NCI-H1417 treated with DMSO at 0.1 percent for 48 hours (cell line): ENCODE measurements at places on chromosomes 3 and 15.
A peak's percentile ranks its signal among the peaks of the same experiment; 100 is the strongest.

DNA sequence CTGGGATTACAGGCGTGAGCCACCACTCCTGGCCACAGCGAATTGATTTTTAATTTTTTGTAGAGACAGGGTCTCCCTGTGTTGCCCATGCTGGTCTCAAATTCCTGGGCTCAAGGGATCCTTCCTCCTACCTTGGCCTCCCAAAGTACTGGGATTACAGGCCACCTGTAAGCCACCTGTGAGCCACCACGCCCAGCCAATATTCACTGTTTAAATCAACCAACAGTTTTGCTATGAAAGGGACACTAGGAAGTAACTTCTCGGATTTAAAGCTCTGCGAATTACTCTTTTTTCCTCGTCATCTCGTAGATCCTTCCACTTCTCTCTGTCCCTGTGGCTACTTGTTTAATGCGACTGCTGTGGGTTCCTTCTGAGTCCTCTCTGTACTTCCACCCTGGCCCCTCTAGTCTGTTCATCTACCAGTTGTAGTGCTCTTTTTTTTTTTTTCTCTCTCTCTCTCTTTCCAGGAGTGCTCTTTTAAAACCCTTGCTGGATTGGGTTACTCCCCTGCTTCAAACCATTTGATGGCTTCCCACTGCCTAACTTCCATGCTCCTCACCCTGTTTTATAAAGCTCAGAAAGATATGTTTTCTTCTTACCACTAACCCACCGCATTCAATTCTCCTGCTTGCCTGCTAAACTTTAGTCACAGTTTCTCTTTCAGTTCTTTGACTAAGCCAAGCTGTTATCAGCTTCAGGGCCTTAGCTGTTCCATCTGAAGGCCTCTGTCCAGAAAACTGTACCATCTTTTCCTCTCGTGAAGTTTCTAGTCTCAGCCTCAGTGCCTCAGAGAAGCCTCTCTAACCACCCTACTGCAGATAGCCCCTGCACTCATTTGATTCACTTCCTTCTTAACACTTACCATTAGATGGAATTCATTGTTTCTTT, 12.4 kb downstream of the RTF1 start:
- DNase-seq, result no peak

DNA sequence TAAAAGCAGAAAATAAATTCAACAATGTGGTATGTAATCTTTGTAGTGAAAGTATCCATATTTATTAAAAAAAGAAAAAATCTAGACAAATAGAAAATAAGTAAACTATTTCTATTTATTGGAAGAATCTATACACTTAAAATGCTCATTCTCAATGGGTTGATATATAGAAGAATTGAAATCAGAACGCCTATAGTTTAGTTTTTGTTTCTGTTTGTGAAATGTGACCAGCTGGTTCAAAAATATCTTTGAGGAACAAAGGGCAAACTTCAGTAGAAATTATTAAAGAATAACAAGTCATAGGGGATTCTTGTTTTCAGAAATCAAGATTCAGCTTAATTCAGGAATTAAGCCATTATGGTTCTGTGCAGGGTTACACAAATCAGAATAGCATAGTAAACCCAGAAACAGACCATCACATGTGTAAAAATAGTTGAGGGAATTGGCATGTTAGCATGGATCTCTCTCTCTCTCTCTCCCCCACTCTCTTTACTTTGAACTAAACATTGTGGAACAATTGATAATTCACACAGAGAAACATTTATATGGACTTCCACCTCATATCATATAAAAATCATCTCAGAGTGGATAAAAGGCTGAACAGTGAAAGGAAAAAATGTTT, 134.0 kb downstream of the CHL1 start:
- no peak for DNase-seq

- no peak for DNase-seq
Observed at GRCh38 chr15:67458331-67459029, 62.5 kb upstream of the C15orf61 start.

- DNase-seq, result no peak
Observed at GRCh38 chr3:59374091-59374817, 324.4 kb upstream of the CFAP20DC start.

DNA sequence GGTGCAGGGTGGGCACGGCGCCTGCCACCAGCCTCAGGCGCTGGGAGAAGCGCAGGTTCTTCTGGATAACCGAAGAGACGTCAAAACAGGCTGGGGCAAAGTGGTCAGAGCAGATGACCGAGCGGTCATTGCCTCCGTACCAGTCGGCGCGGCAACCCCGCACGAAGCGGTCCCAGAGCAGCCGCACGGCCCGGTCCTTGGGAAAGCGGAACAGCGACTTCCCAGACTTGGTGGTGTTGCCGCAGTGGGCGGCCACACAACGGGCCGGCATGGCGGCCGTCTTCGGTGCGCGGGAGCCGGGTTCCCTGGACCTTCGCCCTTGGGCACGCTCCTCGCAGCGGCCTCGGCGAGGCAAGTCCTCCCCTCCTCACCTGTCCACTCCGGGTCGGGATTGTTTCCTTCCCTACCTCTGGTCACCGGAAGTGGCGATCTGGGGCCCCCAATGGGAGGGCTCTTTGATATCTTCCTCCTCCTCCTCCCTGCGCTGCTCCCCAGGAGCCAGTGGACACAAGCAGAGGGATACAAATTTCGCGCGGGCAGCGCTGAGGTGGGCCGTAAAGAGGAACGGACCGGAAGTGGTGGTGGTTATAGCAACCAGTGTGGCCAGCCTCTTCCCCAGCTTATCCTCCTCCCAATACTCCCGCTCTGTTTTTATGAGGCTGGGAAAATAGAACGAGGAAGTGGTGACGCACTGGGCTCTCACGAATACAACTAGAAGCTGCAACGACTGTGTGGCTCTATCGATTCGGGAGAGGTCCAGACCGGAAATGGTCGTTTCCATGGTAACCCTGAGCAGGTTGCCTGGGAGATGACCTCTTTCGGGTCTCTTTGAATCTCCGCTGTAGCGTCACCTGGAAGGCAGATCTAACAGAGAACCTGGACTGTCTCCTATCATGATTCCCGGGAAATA, at the start of the genes LRRC49 and THAP10:
TSS of gene LRRC49 (plus strand) at position 825 of the 910 bp plus-strand sequence. CDS start at position 894, 69 bp downstream.
TSS of gene THAP10 (minus strand) at position 432 of the 910 bp plus-strand sequence. CDS start at position 271, 161 bp downstream.
- DNase-seq, result peak; percentile 93

- DNase-seq, result no peak
Observed at GRCh38 chr3:78889348-78889747, 878.5 kb downstream of the ROBO1 start.

DNA sequence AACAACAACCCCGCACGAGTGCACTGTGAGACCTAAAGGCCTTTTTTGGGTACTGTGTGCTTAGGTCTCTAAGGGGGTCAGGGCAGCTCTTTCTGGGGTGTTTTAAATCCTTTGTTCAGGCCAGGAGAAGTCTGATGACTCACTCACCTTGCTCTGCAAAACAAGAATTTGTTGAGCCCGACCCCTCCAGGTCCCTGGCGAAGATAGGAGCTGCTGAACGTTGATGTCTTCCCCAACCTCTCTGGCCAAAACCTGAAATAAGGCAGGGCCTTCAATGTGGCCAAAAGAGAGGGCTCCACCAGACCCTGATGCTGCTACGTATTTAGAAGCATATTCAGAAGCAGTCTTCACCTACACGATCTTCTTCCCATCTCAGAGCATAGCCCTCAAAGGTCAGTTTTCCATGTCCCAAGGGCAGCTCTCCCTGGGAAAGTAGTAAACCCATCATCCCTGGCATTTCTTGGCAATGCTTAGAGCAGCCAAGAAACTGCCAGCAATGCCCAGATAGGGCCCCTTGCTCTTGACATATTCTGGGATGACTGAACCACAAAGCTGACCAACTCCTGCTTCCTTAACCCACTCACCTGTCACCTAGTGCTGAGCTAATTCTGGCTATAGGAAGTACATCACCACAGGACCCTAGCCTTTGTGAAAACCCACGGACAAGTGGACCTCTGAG, 27.1 kb downstream of the CCDC13 start:
- no peak for DNase-seq

DNA sequence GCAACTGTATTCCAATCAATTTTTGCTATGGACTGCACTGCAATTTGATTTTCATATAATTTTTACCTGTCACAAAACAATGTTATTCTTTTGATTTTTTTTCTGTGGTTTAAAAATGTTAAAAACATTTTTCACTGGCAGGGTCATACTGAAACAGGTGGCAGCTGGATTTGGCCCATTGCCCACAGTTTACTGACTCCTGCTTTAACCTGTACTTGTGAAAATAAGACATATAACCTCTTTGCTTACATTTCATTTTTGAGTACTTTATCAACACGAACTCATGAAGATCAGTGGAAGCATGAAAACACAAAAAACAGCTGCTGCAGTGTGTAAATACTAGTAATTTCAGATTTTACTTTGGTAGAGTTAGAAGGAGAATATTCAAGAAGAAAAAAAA, 313.1 kb downstream of the WDR72 start:
- no peak for DNase-seq

DNA sequence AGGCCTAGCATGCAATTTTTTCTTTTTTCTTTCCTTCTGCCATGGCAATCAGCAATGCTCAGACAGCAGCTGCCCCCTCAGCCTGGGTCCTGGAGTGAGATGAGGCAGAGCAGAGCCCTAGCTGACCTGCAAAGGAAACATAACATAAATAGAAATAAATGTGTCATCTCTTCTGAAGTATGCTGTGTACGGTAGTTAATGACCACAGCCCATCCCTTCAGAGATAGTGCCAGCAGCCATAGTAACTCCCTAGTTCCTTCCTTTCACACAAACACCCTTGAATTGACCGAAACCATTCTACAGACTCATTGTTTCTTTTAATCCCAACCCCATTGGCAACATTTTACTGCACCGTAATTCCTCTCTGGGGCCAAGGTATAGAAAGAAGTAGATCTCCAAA, 8.4 kb upstream of the CD47 start:
- no peak for DNase-seq

DNA sequence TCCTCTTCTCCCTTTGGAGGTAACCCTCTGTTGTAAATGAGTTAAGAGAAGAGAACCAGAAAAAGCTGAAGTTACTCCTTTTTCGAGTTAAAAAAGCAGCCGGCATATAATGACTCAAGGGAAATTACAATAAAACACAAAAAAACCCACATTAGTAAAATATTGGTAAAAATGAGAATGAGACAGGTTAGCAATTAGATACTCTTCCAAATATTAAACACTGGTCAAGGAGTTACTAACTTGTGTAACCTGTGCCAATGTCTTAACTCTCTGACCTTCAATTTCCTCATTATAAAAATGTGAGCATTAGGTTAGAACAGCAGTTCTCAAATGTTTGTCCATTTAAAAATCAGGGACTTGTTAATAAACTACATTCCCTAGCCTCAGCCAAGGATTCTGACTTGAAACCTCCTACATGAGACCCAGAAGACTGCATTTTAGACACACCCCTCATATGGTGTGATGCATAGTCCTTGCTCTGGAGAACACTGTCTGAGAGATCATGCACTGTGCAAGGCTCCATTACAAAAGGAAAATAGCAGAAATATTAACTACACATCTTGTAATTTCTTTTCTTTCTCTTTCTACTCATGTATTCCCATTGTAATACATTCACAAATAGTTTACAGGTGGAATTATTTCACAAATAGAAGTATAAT, 42.7 kb upstream of the TOP2B start:
- DNase-seq, result no peak

DNA sequence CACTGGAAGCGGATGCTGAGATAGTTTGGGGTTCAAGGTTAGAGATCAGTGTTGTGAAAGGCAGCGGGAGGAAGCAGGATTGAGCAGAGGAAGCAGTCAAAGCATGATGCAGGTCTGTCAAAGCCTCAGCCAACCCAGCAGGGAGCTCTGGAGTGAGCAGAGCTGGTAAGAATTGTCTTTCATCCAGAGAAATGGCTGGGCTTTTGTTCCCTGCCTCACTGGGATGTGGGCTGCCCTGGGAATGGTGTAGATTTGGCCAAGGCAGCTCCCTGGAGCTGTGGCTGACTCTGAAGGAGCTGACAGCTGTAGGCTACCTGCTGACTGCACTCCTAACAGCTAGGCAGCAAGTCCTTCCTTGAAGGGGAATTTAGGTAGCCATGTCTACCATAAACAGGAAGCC, 61.9 kb upstream of the STXBP5L start:
- DNase-seq, result no peak
